Naive thymus-derived CD8-positive, alpha-beta T cell (primary cell): ENCODE measurements at places on chromosomes 2 and 18. TPM values are rescaled to one million over a fixed set of nuclear protein-coding genes. Genes with fewer than 3 reads are reported as not detected.

Gene PRKAG3
- polyA plus RNA-seq, result not detected

Gene CLEC4F
- not detected for polyA plus RNA-seq

Gene IRS1
- polyA plus RNA-seq, result 0.84 TPM

Gene FN1
- 0.42 TPM for polyA plus RNA-seq

Gene ATF2
- 36.5 TPM for polyA plus RNA-seq

Gene LRRFIP1
- 72.9 TPM for polyA plus RNA-seq

Gene STARD6
- polyA plus RNA-seq, result not detected

Gene GPR155
- 19.5 TPM for polyA plus RNA-seq

Gene HSBP1L1
- 24.5 TPM for polyA plus RNA-seq

Gene NCKAP1
- polyA plus RNA-seq, result not detected

DNA sequence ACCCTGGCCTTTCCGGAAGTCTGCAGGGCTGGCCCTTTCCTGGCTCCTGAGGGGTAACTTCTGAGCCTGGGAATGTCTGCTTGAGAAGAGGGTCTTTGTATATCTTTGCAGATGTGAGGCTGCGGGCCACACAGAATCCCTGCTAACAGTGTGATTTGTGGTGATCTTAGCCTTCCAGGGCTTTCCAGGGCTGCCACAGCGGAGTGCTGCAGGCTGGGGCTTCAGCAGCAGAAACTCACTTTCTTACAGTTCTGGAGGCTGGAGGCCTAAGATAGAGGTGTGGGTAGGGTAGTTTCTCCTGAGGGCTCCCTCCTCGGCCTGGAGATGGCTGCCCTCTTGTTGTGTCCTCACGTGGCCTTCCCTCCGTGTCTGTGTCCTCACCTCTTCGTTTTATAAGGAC is 294.7 kb upstream of the HS6ST1 start:
- no peak overlapping the region for H3K4me3 ChIP-seq
- no peak for DNase-seq
- no peaks in the 10 kb centered on the region for H3K27me3 ChIP-seq
- no peaks in the 10 kb centered on the region for H3K36me3 ChIP-seq

- no peak for DNase-seq
- peaks cover 28% of the 10 kb centered on the region for H3K4me1 ChIP-seq
- peak overlapping the region; percentile 83 for H3K4me3 ChIP-seq
- H3K27ac ChIP-seq, result peak overlapping the region; percentile 94
Measured at GRCh38 chr18:59358414-59358711, 702 bp downstream of the LMAN1 start.

DNA sequence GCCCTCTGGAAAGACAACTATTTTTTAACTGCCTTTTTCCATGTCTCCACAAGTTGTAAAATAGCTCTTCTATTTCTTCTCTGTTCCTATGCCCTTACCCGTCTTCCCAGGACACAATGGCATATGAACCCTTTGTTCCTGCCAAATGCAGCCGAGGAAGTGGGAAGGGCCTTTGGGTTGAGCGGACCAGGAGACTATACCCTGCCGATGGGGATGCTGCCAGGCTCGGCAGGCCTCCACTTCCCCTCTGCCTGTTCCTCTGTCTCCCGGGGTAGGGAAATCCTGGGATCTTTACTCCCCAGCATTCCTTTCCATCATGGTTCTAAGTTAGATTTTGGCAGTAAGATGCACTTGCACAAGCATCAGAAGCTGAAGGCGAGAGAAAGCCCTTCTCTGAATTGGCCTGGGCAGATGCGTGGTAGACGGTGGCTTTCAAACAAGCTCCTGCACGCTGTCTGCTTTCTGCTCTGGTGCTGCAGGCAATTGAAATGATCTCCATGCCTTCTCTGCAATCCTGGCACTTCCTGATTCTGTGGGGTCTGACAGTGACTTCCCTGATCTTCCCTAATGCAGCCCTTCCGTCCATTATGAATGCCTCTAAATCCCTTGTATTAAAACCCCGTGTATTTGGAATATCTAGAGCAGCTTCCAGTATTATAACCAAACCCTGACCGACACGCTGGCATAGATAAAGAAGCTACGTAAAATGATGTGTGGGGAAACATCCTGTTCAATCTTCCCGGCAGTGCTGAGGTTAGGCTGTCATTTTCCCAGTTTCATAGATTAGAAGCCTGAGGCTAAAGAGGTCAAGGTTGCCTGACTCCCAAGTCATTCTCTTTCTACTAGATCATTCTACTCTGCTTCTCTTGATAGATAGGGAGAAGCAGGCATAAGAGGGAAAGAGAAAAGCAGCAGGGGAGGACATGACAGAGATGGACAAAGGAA is 69.8 kb downstream of the MCFD2 start:
- H3K27me3 ChIP-seq, result no peaks in the 10 kb centered on the region
- H3K27ac ChIP-seq, result no peak overlapping the region
- peaks cover 15% of the 10 kb centered on the region for H3K4me1 ChIP-seq
- no peak overlapping the region for H3K4me3 ChIP-seq
- H3K36me3 ChIP-seq, result no peaks in the 10 kb centered on the region

GRCh38 chr18:35335866-35336265 is 8.4 kb downstream of the ZNF24 start:
- H3K36me3 ChIP-seq, result peaks cover 50% of the 10 kb centered on the region
- no peaks in the 10 kb centered on the region for H3K27me3 ChIP-seq
- DNase-seq, result no peak

DNA sequence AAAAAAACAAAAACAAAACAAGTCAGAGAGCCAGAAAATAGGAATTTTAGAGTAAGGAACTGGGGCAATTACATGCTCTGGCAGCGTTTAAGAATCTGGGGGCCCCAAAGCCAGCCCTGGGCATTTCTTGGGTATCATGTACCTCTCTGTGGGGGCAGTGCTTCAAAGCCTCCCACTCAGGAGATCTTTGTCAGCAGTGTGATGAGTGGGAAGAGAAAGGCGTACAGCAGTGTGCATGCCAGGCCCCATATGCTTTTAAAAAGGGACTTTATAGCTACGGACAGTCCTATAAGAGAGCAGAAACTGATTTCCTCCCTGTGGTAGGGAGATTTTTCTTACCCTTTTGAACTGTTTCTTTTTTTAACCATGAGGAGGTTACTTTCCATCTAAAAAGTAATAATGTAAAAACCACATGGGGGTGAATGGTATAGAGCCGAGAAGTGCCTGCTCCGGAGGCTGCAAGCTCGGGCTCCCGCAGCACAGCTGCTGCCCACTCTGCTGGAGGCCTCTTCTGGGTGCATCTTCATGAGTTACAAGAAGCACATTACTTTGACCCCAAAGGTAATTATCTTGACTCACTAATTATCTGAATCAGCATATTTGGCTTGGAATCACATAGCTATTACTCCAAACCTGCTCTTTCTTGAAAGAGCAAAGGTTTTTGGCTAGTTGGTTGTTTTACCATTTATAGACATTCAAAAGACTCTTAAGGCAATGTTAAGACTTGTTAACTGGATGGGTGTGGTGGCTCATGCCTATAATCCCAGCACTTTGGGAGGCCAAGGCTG is 46.4 kb downstream of the PROC start:
- H3K27me3 ChIP-seq, result no peaks in the 10 kb centered on the region
- peaks cover 5% of the 10 kb centered on the region for H3K36me3 ChIP-seq
- no peak for DNase-seq
- H3K4me3 ChIP-seq, result no peak overlapping the region
- H3K4me1 ChIP-seq, result peaks cover 6% of the 10 kb centered on the region

GRCh38 chr2:120221616-120222015 is 1.6 kb downstream of the TMEM185B start:
- H3K36me3 ChIP-seq, result peaks cover 23% of the 10 kb centered on the region
- peaks cover 52% of the 10 kb centered on the region for H3K4me1 ChIP-seq
- H3K27me3 ChIP-seq, result no peaks in the 10 kb centered on the region
- no peak overlapping the region for H3K27ac ChIP-seq
- no peak for DNase-seq

- H3K4me3 ChIP-seq, result no peak overlapping the region
- H3K27me3 ChIP-seq, result no peaks in the 10 kb centered on the region
- DNase-seq, result no peak
Measured at GRCh38 chr18:56902653-56903052, 244.2 kb upstream of the BOD1L2 start.

GRCh38 chr2:234422273-234422732 is 74.6 kb downstream of the ARL4C start:
- no peak for DNase-seq
- H3K27ac ChIP-seq, result peak overlapping the region; percentile 100
- peaks cover 4% of the 10 kb centered on the region for H3K36me3 ChIP-seq

- H3K36me3 ChIP-seq, result no peaks in the 10 kb centered on the region
- no peak overlapping the region for H3K4me3 ChIP-seq
- H3K27ac ChIP-seq, result no peak overlapping the region
- no peaks in the 10 kb centered on the region for H3K27me3 ChIP-seq
Measured at GRCh38 chr2:221431477-221431876, 140.6 kb downstream of the EPHA4 start.

- peaks cover 37% of the 10 kb centered on the region for H3K4me1 ChIP-seq
- no peaks in the 10 kb centered on the region for H3K27me3 ChIP-seq
- DNase-seq, result no peak
- H3K27ac ChIP-seq, result peak overlapping the region; percentile 33
- no peak overlapping the region for H3K4me3 ChIP-seq
Measured at GRCh38 chr2:196136151-196136550, 35.2 kb downstream of the STK17B start.

DNA sequence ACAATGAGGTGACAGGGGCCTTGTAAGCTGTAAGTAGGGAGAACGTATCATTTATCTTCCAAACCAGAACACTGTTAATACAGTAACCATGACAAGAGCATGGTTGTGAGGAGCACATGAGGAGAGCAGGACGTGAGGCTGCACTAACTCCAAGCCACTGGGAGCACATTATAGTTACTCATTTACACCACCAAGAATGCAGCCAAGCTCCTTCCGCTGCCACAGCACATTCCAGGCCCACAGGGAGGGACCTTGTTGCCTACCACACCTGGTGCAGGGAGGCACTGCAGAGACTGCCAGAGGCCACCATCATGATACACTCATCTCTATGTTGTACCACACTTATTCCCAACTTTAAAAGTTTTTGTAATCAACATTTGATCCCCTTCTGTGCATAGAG is 13.5 kb upstream of the SFXN5 start:
- peaks cover 8% of the 10 kb centered on the region for H3K4me1 ChIP-seq
- H3K27ac ChIP-seq, result no peak overlapping the region
- H3K4me3 ChIP-seq, result no peak overlapping the region
- H3K36me3 ChIP-seq, result no peaks in the 10 kb centered on the region
- no peak for DNase-seq

- H3K4me3 ChIP-seq, result no peak overlapping the region
- no peaks in the 10 kb centered on the region for H3K4me1 ChIP-seq
- H3K36me3 ChIP-seq, result no peaks in the 10 kb centered on the region
Measured at GRCh38 chr2:31246184-31246852, 12.4 kb downstream of the EHD3 start.

DNA sequence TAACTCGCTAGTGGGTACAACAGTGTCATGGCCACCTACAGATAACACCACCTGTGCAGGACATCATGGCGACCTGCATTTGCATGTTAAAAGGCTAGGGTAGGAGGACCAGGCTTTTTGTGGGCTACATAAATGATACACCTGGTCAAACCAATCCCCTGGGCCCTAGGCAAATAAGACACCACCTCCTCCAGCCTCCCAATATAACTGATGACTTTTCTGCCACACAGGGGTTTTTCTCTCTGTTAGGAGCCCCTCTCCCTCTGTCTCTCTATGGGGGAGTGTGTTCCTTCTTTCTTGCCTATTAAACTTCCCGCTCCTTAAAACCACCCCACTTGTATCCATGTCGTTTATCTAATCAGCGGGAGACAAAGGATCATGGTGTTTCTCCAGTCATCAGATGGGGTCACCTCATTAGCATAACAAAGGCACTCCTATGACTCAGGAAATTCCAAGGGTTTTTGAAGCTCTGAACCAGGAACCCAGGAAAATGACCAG is 10.8 kb upstream of the BUB1 start:
- H3K36me3 ChIP-seq, result no peaks in the 10 kb centered on the region

DNA sequence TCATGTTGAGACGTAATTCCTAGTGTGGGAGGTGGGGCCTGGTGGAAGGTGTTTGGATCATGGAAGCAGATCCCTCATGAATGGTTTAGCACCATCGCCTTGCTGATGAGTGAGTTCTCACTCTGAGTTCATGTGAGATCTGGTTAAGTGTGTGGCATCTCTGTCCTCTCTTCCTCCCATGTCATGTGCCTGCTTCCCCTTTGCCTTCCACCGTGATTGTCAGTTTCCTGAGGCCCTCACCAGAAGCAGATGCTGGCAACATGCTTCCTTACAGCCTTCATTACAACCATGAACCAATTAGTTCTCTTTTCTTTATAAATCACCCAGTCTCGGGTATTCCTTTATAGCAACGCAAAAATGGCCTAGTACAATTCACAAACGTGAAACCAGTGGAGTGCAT is 14.6 kb upstream of the MCM6 start:
- peaks cover 8% of the 10 kb centered on the region for H3K4me1 ChIP-seq
- H3K27me3 ChIP-seq, result no peaks in the 10 kb centered on the region
- no peaks in the 10 kb centered on the region for H3K36me3 ChIP-seq
- no peak for DNase-seq
- no peak overlapping the region for H3K4me3 ChIP-seq

DNA sequence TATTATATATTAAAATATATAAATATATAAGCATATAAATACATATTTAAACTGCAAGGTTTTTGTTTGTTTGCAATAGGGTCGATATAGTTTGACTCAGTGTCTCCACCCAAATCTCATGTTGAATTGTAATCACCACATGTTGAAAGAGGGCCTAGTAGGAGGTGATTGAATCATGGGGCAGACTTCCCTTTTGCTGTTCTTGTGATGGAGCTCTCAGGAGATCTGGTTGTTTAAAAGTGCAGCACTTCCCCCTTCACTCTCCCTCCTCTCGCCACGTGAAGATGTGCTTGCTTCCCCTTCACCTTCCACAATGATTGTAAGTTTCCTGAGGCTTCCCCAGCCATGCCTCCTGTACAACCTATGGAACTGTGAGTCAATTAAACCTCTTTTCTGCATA is 2137.3 kb upstream of the CELF4 start:
- H3K36me3 ChIP-seq, result no peaks in the 10 kb centered on the region
- no peaks in the 10 kb centered on the region for H3K27me3 ChIP-seq
- H3K27ac ChIP-seq, result no peak overlapping the region
- H3K4me3 ChIP-seq, result no peak overlapping the region
- no peaks in the 10 kb centered on the region for H3K4me1 ChIP-seq

DNA sequence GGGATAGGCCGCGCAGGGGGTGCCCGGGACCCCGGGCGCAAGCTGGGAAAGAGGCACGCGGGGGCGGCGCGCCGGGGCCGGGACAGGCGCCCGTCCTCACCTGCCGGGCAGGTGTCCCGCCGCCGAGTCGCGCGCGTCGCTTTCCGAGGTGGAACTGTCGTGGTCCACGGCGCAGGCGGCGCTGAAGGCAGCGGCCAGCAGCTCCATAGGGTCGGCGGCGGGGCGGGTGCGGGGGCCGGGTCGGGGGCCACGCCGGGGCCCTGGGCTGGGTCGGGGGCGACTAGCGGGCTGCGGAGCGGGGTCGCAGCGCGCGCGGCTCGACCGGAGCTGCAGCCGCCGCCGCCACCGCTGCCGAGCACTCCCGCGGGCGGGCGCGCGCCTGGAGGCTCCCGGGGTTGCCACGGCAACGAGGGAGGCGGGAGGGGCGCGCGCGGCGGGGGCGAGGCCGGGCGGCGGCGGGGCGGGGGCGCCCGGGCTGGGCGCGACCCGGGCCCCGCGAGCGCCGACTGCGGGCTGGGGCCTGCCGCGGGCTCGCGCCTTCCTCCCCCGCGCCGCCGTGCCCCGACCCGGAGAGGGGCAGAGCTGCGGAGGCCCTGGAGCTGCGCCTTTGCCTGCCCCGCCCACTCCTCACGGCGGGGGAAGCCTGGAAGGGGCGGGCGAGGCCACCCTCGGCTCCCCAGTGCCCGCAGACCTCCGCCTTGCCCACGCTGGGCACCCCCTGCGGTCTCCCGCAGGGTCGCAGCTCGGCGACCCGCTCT is 57.9 kb downstream of the SNORC start:
- no peak overlapping the region for H3K27ac ChIP-seq
- peaks cover 15% of the 10 kb centered on the region for H3K4me1 ChIP-seq
- no peak for DNase-seq
- H3K4me3 ChIP-seq, result no peak overlapping the region
- peaks cover 45% of the 10 kb centered on the region for H3K27me3 ChIP-seq
